ENCODE measurements at places on chromosomes 3 and 15.

- DNase-seq: no peak
These were observed 28.3 kb downstream of the RPLP1 start for GRCh38 chr15:69480932-69481331.

GRCh38 chr3:126983276-126983652 lies 349 bp downstream of the PLXNA1 start:
- DNase-seq: no peak

DNA sequence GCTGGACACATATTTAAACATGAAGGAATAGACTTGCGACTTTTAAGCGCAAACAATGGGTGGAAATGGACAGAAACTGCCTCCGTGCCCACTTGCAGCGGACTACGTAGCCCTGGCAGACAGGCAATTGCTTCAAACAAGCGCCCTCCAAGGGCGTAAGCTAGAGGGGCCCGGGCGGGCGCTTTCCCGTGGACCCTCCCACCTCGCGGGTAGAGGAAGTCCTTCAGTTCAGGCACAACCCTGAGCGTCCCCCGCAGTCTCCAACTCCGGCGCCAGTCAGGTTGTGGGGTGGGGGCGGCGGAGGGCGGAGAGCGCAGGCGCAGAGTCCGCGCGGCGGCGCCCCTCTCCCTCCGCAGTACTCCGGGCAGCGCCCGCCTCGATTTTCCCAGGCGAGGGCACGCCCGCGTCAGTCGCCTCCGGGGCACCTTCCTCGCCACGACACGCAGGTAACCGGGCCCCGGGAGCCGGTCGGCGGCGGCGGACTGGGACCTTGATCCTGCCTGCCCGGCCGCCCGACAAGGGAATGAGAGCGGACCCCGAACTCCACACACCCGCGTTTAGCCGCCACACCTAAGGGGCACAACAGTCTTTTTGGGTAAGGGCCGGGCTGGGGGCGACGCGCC lies at the start of gene SLC35G2:
SLC35G2 (plus strand) TSS at position 358 of the 623 bp plus-strand sequence. CDS start 35,335 bp downstream, outside the sequence.
- no peak for DNase-seq

- DNase-seq: no peak
These were observed 276.2 kb upstream of the EPHA6 start for GRCh38 chr3:96538186-96538585.

DNA sequence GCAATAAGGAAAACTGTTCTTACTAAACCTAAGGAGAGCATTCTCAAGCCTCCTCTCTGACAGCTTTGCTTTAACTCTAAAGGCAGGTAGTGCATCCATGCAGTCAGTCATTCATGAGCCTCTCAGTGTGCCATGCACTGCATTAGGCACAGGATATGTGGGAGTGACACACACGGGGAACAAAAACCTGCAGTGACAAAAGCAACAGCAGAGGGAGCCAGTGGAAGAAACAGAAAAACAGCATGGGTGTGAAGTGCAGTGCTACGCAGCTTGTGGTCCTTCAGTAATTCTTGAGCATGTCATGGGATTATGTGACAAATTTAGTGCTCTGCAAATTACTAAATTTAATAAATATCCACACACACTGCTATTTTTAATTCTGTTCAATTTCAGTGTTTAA lies 230.7 kb downstream of the BBX start:
- no peak for DNase-seq

GRCh38 chr3:174440253-174440701 lies 418.9 kb upstream of the NAALADL2 start:
- no peak for DNase-seq

GRCh38 chr3:197752107-197752506 lies 2.4 kb downstream of the FYTTD1 start:
- DNase-seq: no peak

GRCh38 chr15:69288531-69289341 lies 10.0 kb upstream of the PAQR5 start:
- no peak for DNase-seq

Measured in T-helper 17 cell (primary cell).